ENCODE measurements at places on chromosomes 3 and 15.

DNA sequence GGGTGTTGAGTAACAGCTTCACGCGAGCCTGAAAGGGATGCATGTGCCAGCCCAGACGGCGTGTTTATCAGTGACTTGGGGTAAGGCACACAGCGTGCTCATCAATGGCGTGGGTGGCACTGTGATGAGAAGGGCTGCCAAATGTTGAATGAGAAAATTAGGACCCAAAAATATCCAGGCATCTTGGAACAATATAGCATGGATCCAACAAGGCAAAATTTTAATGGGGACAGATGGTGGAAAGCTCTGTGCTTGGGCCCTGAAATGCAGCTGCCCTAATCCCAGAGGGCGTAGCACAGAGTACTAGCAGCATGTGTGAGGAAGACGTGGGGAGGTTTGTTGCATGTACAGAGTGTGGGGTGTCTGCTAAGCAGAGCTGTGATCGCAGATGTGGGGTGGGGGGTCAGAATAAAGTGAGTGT lies 48.9 kb downstream of the SSUH2 start:
- no peak for DNase-seq

- no peak for DNase-seq
Measured at GRCh38 chr3:66036586-66037148, 2.1 kb downstream of the MAGI1 start.

GRCh38 chr3:33132019-33132360 lies 18.2 kb downstream of the CRTAP start:
- DNase-seq, result no peak

DNA sequence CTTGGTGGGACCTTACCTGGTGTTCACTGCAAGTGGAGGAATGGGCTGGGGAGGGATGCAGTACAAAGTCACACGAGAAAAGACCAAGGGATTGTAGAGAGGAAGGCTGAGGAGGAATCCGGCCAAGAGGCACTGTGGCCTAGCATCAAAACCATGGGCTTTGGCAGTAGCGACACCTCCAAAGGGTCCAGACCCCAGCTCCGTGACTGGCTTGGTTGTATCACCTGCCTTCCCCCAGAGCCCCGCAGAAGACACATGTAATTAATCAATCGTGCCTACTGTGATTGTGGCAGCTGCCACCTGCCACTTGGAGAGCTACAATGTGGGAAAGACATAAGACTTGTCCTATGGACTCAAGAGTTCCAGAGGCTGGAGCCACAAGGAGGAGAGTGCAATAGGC lies 54.7 kb downstream of the ST8SIA2 start:
- no peak for DNase-seq

GRCh38 chr3:38614651-38615352 lies 34.7 kb downstream of the SCN5A start:
- DNase-seq, result no peak

GRCh38 chr3:111692593-111693552 lies 97.7 kb upstream of the ZBED2 start:
- no peak for DNase-seq

DNA sequence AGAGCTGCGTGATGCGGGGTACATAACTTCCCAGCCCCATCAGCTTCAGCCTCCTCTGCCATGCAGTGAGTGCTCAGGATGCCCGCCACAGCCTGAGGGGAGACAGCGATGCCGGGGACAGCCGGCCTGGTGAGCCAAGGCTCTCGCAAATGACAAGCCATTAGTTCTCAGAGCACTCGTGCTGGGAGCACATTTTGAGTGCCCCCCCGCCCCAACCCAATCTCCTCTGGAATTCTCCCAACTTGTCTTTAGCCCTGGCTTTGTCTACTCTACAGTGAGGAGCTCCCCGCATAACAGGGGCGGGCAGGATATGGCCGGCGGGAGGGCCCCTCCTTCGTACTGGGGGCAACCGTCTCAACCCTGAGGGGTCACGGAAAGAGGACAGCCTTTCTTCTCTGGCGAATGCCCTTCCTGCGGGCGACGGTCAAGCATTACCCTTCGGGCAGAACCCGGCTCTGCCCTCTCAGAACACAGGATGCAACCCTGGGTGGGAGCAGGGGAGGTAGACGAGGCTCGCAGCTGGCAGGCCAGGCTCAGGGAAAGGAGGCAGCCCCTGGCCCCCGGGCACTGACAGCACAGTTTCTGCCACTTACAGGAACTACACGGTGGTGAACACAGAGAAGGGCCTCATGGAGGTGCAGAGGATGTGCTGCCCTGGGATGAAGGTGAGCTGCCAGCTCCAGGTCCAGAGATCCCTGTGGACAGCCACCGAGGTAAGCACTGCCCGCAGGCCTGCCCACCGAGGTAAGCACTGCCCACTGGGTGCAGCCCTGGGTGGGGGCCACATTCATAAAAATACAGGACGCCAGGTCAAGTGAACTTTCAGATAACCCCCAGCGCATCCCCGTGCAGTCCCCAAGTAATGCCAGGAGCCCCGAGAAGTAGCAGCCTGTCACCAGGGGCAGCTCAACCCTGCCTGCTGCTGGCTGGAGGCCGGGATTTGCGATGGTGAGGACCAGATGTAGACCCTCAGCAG lies 141.7 kb downstream of the LRRK1 start:
- DNase-seq, result no peak

DNA sequence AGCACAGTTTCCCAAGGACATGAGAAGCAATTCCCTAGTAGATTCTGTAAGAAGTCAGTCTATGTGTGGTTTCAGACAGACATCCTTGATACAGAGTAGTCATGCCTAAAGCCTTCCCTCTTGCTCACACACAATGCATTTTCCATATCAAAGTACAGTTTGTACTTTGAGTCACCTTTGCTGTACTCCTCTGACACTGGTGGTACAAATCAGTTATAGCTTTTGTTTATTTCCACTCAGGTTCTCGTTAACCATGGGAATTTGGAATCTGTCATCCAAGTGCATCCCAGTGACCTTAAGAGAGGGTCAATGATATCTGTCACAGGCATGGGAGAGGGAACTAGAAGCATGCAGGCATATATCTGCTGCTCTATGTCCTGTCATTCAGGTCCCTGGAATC lies 3.6 kb upstream of the GNB4 start:
- no peak for DNase-seq

DNA sequence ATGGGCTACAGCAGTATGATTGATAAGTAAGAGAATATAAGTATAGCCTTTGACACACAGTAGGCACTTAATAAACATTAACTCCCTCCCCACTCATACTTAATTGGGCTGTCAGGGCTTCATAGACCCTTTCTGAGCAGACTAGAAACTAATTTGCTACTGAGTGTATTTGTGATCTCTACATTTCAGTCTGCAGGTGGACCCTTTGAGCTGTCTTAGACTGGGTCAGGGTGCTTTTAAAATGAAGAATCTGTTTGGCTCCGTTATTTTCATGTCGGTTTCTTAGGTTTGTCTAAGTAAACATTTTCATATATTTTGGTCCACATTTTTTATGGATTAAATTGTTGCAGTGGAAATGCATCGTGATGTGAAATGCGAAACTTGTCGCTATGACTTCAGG lies 50.3 kb upstream of the SELENOK start:
- DNase-seq, result no peak

- no peak for DNase-seq
Measured at GRCh38 chr3:191237047-191237882, 38.2 kb downstream of the OSTN start.

GRCh38 chr3:58058361-58059263 lies 50.4 kb downstream of the FLNB start:
- no peak for DNase-seq

GRCh38 chr3:4722103-4722502 lies 229.0 kb downstream of the ITPR1 start:
- DNase-seq, result peak; percentile 44

DNA sequence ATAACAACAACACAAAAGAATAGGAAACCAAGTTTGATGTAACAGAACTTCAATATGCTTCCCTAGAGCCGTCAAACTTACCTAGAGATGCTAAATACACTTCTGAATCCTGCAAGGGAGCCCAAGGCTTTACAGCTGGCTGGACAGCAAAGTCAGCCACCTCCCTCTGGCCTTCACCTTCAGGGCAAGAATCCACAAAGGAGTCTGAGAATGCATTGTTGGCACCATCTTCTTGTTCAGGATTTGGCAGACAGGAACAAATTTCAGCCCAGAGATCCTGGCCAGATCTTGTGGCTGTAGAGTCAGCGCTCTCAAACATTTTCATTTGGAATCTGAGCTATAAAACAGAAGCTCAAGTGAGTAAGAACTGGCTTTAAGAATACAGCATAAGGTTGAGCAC lies 2.2 kb downstream of the CCDC32 start:
- DNase-seq, result no peak

All from H54 (cell line).